ENCODE measurements at places on chromosomes 12 and 14. TPM values are rescaled to one million over a fixed set of nuclear protein-coding genes. Genes with fewer than 3 reads are reported as not detected.

SMOC1 gene
- 10.9 TPM for total RNA-seq

ADGRD1 gene
- 6.6 TPM for total RNA-seq

GRCh38 chr12:2479851-2480535, 314.8 kb upstream of the FKBP4 start:
- no peak for DNase-seq

- DNase-seq, result no peak
These were observed 148.4 kb downstream of the PRKCH start for GRCh38 chr14:61469781-61470180.

DNA sequence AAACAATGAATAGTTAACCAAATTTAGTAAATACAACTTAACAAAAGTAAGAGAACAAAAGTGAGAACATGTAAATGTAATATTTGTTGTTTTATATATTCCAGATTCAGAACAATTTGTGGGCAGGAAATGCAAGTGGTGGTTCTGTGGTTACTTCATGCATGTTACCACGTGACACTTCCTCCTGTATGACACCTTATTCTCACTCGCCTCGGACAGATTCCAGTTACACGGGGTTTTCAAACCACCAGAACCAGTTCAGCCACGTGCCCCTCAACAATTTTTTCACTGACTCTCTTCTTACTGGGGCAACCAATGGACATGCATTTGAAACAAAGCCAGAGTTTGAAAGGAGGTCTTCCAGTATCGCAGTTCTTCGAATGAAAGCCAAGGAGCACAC, 21.0 kb downstream of the ALX1 start:
- DNase-seq, result no peak

GRCh38 chr14:22071006-22071405, 397.4 kb upstream of the OR4E1 start:
- DNase-seq, result no peak

SYT1 gene
- 4.2 TPM for total RNA-seq

GRCh38 chr12:62320054-62320453, 59.9 kb downstream of the USP15 start:
- no peak for DNase-seq

- DNase-seq, result peak; percentile 28
These were observed 20.4 kb upstream of the ATP5MC2 start for GRCh38 chr12:53696285-53696654.

RPGRIP1 gene
- total RNA-seq, result 0.19 TPM

GRCh38 chr14:24734917-24735500, 101.0 kb upstream of the GZMB start:
- peak; percentile 21 for DNase-seq

DNA sequence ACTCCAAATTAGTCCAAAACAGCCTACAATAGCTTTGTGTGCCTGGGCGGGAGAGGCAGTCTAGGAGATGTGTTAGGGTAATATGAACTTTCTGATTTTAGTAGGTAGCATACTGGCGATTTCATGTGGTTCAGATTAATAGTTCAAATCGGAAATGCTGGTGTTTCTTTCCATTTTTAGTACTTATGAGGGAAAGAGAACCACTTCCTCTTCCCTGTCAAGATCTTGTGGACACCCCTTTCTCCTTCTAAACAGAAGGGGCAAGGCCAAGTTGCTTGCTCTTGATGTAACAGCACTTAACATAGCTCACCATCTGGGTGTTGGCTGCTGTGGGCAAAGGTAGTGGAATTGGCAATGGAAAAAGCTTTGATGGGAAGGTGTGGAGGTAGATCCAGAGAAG, 32.2 kb upstream of the IGF1 start:
- no peak for DNase-seq

RAP1B gene
- total RNA-seq, result 81.8 TPM

PAPLN gene
- total RNA-seq, result 2.0 TPM

FIGNL2 gene
- 44.5 TPM for total RNA-seq

PTCSC3 gene
- not detected for total RNA-seq
